Activated T-cell treated with anti-CD3 and anti-CD28 coated beads, Interleukin-2, amount 50 U/mL, for 4 hours (primary cell): ENCODE measurements at places on chromosomes 3 and 15. TPM values are rescaled to one million over a fixed set of nuclear protein-coding genes. Genes with fewer than 3 reads are reported as not detected.

TWF2 gene
- 76.5 TPM for total RNA-seq

ZXDC gene
- 25.6 TPM for total RNA-seq

CTXND1 gene
- 0.03 TPM for total RNA-seq

MAGI1 gene
- 0.76 TPM for total RNA-seq

ZNF501 gene
- 3.0 TPM for total RNA-seq

CLDN16 gene
- total RNA-seq, result not detected

SLC9C1 gene
- not detected for total RNA-seq

UCN2 gene
- total RNA-seq, result 0.13 TPM

ITIH4 gene
- total RNA-seq, result 6.9 TPM

CLDN1 gene
- 0.43 TPM for total RNA-seq
